Breast epithelium (tissue), 4 donors: ENCODE measurements at places on chromosomes 2 and 18.

DNA sequence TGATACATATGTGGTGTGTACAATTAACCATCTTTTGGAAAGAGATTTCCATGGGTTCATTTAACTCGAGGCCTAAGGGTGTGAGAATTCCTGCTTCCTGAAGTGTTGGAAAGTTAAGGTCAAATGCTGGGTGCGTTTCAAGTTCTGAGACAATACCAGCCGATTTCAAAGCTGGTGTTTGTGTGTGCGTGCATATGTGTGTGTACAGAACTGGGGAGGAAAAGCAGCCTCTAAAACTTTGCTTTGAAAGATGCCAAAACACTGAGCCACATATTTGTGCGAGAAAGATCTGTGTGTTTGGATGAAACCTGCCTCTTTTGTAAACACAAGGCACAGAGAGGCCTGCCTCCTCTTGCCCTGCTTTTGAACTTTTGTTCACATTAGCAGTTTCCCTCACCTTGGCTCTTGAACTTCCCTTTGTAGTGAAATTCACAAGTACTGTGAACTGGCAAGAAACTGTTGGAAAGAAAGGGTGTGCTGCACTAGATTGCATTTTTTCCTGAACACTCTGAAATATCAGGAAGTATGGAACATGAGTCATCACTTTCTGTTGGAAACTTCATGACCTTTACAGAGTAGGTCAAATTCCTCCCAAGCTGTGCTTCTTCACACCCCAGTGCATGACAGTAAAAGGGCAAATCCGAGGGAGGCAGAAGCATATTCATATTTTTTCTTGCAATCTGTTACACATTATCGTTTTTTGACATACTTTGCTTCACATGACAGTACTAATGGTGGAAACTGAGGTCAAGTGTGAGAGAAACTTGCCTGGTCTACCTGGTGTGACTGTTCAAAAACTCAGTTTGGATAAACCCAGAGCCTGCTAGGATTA is 20.0 kb upstream of the CAVIN2 start:
- H3K4me1 ChIP-seq = no peaks in the 10 kb centered on the region
- peak overlapping the region; percentile 81 for H3K27ac ChIP-seq
- no peak for DNase-seq
- H3K4me3 ChIP-seq = no peak overlapping the region
- no peaks in the 10 kb centered on the region for H3K27me3 ChIP-seq
- no peaks in the 10 kb centered on the region for H3K36me3 ChIP-seq

- no peaks in the 10 kb centered on the region for H3K4me1 ChIP-seq
- no peak for DNase-seq
- no peaks in the 10 kb centered on the region for H3K36me3 ChIP-seq
- no peak overlapping the region for H3K27ac ChIP-seq
These were observed 26.8 kb downstream of the PRELID3A start for GRCh38 chr18:12434541-12434929.

DNA sequence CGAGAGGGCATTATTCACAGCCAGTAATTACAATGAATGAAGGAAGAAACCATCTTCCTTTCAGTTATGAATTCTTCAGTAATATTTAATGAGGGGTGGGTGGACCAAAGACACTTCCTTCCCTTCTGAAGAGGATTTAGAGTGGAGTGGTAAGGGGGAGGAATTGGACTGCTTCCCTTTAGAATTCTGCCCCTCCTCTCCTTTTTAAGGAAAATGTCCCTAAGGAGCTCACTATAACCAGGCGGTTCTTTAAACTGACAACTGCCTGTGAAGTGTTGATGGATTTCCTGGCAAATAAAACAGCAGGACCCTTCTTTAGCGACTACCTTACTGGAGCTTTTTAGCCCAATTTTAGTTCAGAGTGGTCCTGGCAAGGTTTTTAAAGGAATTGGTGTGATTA is 86.4 kb downstream of the LIMS1 start:
- peaks cover 7% of the 10 kb centered on the region for H3K4me1 ChIP-seq
- H3K27me3 ChIP-seq = no peaks in the 10 kb centered on the region
- no peaks in the 10 kb centered on the region for H3K36me3 ChIP-seq
- peak overlapping the region; percentile 80 for H3K27ac ChIP-seq
- no peak for DNase-seq

DNA sequence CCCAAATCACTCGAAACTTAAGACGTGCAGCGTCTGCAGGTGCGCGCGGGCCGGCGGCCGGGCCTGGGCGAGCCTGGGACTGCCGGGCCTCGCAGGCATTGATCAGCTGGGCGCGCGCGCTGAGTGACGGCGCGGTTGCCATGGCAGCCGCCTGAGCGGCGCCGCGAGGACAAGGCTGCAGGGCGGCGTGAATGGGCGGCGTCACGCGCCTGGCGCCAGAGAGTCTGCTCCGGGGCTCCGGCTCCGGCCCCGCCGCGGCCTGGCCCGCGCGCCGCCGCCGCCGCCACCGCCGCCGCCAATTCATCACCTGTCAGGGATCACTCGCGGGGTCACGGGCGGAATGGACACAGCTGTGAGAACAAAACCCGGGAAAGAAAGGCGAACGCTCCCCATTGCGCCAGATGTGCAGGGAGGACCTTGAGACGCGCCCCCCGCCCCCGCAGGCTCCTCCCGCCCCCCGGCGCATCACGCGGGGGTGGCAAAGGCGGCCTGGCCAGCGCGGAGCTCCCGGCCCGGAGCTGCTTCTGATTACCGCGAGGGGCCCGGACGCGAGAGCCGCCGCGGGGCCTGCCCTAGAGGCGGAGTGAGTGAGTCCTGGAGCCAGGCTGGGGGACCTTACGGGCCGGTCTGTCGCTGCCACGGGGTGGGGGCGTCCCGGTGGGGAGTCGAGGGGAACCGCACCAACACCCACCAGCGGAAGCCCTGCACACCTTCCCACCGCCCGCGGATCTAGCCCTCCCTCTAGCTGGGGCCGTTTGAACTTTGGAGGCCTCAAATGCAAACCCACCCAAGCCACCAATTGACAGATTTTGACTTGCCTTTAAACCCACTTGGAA is 2.9 kb upstream of the ID2 start:
- no peaks in the 10 kb centered on the region for H3K27me3 ChIP-seq
- H3K27ac ChIP-seq = peak overlapping the region; percentile 89
- no peaks in the 10 kb centered on the region for H3K4me1 ChIP-seq

DNA sequence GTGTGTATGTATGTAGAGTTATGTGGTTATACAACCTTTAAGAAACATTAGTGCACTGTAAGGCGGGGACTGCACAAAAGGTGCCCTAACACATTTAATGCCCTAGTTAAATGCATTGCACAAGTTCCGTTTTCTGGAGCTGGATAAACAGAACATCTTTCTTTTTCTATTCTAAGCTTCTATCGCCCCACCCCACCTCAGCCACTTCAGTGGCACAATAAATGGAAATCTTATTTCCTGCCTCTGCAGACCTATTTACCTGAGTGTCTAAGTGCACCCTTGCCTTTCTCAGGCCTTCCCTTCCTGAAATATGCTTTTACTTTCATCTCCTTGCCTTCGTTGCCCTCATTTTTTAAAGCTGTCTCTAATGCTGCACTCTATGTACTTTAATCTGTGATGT is 123.5 kb downstream of the TANC1 start:
- H3K4me1 ChIP-seq = peaks cover 25% of the 10 kb centered on the region
- H3K4me3 ChIP-seq = no peak overlapping the region
- no peak for DNase-seq
- H3K27me3 ChIP-seq = no peaks in the 10 kb centered on the region
- H3K36me3 ChIP-seq = no peaks in the 10 kb centered on the region
- H3K27ac ChIP-seq = peak overlapping the region; percentile 86

DNA sequence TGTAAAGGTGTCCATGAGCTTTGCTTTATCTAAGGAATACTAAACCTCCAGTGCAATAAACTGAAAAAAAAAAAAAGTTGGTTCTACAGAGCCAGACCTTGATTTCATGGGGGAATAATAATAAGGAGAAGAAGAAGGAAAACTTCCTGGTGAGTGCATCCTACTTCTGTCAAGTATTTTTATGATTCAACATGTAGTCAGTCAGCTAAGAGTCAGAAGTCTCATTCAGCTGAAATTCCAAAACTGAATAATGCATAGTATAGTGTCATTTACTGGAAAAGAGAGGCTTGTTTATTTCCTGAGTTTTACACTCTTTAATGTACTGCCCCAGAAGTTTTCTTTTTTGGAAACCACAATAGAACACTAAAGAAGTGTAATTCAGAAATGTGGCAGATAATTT is 77.8 kb upstream of the TACR1 start:
- H3K36me3 ChIP-seq = no peaks in the 10 kb centered on the region
- DNase-seq = no peak
- H3K4me3 ChIP-seq = no peak overlapping the region
- H3K27me3 ChIP-seq = no peaks in the 10 kb centered on the region
- H3K27ac ChIP-seq = no peak overlapping the region
- no peaks in the 10 kb centered on the region for H3K4me1 ChIP-seq

DNA sequence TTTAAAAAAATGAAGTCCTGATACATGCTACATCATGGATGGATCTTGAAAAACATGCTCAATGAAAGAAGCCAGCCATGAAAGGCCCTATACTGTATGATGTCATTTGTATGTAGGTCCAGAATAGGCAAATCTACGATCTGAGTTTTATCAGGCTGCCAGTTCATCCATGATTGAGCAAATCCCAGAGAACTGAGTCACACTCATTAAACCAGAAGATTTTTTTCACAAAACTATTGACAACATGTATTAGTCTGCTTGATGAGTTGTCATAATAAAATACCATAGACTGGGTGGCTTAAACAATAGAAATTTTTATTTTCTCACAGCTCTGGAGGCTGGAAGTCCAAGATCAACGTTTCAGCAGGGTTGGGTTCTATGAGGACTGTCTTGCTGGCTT is 130.7 kb downstream of the MREG start:
- no peak for DNase-seq
- no peak overlapping the region for H3K4me3 ChIP-seq
- no peaks in the 10 kb centered on the region for H3K27me3 ChIP-seq
- H3K27ac ChIP-seq = no peak overlapping the region
- H3K4me1 ChIP-seq = no peaks in the 10 kb centered on the region

DNA sequence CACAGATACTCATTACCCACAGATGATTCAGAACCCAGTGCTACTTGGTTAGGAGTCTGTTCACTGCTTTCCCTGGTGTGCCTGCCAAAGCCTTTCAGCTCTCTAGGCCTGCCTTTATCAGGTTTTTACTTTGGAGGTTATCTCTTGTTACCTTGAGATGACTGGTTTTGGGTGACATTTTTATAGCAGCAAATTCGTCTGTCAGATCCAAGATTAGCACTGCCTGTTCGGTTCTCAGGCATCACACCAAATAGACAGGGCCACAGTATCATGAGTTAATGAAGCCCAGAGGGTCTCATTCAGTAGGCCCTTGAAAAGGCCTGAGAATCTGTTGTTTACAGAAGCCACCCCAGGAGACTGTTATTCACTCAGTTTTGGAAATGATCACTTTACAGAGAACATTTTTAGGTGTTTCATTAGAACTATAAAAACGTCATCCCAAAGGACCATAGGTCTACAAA is 121.2 kb downstream of the OSBPL6 start:
- no peak for DNase-seq
- H3K27me3 ChIP-seq = no peaks in the 10 kb centered on the region
- H3K4me1 ChIP-seq = no peaks in the 10 kb centered on the region
- H3K27ac ChIP-seq = no peak overlapping the region
- H3K36me3 ChIP-seq = no peaks in the 10 kb centered on the region

DNA sequence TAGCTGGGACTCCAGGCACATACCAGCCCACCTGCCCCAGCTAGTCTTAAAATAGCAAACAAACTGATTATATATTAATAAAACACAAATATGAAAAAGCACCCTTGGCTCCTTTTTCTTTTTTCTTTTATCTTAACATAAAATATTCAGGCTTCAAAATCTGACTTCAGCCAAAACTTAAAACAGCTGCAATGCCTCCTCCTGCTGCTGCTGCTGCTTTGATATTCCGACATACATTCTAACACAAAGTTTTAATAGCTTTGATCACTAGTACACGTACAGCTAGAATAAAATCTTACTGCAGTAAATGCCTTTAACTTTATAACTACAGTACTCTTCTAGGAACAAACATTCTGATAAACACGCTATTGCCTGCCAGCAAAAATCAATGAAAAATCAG is 71.4 kb upstream of the RNU4ATAC start:
- no peaks in the 10 kb centered on the region for H3K36me3 ChIP-seq
- no peaks in the 10 kb centered on the region for H3K4me1 ChIP-seq
- no peak overlapping the region for H3K27ac ChIP-seq
- no peak overlapping the region for H3K4me3 ChIP-seq
- no peak for DNase-seq
